Stimulated activated CD8-positive, alpha-beta memory T cell treated with anti-CD3 and anti-CD28 coated beads, Interleukin-15, amount 100 ng/mL, for 48 hours (primary cell): ENCODE measurements at places on chromosomes 2 and 18.
A peak's percentile ranks its signal among the peaks of the same experiment; 100 is the strongest.

DNA sequence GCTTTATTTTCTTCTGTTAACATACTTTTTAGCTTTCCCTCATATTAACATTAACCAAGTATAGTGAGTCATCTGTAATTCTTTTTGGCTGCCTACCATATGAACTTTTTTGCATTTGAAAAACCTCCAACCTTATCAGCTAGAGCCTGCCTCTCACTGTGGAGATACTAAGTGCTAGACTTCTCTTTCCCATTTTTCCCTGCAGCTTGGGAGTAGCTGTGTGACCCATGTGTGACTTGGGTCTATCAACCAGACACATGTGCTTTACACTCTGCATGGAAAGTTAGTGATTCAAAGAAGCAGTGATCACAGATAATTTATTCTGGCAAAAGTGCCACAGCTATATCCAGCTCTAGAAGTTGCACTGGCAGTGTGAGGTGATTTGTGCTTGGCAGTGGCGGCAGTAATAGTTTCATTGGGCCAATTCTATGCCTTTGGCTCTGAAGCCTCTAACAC lies 36.3 kb downstream of the PREPL start:
- DNase-seq: no peak

DNA sequence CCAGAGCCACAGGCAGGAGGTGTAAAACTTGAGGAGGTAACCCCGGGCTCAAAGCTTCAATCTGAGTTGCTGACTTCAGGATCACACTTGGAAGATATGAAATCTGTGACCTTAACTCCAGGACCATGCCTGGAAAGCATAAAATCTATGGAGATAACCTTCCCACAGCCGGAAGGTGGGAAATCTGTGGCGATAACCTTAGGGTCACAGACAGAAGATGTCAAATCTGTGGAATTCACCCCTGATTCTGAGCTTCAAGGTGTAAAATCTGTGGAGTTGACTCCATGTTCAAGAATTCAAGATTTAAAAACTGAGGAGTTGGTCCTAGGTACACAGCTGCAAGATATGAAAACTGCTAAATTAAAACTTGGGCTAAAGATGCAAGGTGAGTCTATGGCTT lies 11.6 kb upstream of the ZNF512 start:
- DNase-seq: no peak

DNA sequence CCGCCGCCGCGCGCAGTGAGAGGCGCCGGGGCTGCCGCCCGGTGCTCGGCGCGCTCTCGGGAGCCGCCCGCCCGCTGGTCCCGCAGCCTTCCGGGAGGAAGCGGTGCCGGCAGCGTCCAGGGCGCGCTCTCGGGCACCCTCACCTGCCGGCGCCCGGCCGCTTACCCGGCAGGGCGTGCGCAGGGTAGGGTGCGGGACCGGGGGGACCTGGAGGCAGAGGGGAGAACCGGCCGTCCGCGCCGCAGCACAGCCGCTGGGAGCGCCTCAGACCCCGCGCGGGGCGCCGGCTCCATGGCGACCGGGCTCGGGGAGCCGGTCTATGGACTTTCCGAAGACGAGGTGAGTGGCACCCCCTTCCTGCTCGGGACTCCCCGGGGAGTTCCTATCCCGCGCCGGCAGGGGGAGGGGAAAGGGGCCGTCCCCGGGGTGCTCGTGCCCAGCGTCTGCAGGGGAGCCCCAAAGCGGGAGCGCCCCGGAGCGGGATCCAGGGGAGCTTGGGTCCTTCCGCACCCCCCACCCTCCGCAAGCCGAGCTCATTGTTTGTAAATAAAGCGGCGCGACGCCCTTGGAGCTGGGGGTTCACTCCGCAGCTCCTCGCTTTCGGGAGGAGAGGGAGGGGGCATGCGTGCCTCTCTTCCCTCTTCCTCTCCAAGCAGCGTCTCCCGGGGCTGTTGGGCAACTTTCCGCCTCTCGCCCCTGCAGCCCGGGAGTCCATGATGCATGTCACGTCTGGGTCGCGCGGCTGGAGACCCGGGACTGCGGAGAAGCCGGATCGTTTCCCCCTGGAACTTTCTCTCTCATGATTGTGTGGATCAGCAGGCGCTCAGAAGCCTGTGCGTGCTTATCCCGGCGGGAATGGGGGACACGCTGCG lies 580 bp downstream of the NEDD4L start:
- DNase-seq: peak; percentile 25

- no peak for DNase-seq
These were observed 819.3 kb upstream of the LRATD1 start for GRCh38 chr2:13813236-13813635.

DNA sequence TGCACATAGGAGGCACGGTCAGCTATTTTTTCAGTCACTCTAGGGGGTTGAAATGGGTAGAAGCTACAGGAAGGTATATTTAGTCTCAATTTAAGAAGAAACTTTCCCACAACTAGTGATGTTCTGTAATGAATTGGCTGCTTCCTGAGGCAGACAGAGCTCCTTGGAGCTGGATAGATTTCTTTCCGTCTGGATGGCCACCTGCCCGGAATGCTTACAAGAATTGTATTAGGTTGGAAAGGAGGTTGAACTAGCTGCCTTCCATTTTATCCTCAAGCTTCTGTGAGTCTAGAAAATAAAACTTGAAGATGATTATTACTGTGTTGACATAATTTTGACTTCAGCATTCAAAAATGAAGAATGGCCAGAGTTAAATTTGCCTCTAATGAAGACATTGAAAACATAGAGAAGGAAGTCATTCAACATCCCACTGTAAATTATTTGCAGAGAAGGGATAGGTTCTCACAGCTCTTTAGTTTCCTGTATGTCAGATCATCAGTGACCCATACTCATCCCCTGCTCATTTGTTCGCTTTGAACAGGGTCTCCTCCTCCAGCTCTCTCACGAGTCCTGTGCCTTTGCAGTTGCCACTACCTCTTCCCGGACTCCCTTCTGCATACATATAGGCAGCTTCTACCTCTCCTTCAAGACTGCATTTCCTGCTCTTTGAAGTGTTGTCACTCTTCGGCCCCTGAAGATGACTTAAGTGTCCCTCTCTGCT lies 88.8 kb downstream of the CRIM1 start:
- no peak for DNase-seq

DNA sequence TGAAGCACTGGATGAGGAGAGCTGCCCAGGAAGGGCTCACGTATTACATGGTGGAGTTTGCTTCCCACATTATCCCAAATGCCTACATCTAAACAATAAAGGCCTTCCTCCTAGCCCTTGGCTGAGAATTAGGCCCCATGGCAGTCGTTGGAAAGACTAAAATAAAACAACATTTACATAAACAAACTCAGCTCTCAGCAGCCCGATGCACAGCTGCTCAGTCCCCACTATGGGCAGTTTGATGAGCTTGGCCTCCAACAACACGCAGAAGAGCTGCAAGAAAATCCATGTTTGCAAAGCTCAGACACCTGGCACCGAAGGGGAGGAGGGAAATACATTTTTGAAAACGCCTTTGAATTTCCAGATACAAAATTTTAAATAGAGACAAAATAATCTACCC lies 352.4 kb downstream of the EIPR1 start:
- DNase-seq: no peak

DNA sequence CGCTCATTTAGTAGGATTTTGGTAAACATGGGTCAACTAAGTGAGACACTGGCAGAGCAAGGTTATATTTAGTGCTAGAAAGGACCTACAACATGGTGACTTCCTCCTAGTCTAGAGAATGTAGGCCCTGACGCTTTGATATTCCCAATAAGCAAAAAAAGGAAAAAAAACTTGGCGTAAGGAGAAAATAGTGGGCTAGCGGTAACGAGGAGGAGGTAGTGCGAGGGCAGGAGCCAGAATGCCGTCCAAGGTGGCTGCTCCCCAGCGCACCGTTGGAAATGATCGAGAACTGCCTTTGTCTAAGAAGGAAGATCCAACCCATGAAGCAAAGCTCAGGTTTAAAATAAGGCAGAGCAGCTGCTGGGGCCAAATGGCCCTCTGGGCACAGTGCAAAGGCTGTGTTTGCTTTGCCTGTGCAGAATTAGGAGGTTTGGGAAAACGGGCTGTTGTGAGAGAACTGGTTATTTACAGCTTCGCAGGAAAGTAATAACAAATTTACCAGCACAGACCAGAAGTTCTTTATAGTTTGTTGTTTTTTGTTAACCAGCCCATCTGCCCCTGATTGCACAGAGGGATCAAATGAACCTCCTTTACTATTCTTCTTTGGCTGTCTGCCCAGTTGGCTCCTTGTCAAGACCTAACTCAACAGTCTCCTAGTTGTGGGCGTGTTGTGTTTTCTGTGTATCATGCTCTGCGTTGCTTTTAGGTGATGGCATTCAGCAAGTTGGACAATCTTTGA lies 86.6 kb downstream of the ITGB1BP1 start:
- no peak for DNase-seq

- no peak for DNase-seq
These were observed 24.6 kb downstream of the DYTN start for GRCh38 chr2:206693399-206694137.

DNA sequence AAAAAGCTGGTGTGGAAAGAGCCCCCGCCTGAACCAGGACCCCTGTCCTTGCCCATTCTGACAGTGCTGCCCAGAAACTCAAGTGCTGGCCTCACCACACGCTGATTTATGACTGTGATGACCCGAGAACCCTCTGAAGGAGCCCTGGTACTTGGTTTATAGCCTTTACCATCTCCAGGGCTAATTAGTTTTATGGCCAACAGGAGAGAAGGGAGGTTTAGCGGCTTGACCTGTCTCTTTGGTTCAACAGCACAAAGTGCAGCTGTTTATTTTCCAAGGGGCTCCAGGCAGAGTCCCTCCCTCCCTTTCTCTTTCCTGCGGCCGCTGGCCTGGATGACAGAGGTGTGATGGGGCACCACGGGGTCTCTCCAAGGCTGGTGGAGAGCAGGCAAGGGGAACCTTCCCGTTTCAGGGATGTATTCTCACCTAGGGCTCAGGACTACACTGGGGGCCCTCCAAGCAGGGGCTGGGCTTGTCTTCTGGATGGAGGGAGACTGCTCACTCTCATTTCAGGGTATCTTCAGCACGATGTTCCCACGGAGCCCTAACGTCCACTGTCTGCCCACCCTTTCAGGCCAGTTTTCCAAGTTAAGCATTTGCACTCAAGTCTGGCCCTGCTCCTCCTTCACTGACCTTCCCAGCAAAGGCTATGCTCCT lies 174.2 kb upstream of the GLI2 start:
- DNase-seq: no peak

DNA sequence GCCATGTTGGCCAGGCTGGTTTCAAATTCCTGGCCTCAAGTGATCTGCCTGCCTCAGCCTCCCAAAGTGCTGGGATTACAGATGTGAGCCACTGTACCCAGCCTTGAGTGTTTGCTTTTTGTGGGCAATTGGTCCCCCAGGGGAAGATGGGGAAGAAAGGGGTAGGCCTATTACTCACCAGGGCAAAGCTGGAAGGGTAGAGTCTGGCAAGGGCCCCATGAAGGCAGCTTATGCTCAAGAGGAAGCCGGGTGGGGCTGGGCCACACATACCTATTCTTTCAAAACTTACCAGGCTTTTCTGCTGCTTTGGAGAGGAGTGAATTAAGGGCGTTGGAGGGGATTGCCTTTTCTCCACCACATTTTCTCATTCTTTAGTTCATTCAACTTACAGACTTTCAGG lies 24.5 kb upstream of the CD28 start:
- DNase-seq: no peak

- no peak for DNase-seq
These were observed 21.7 kb upstream of the MEP1B start for GRCh38 chr18:32167980-32168730.

DNA sequence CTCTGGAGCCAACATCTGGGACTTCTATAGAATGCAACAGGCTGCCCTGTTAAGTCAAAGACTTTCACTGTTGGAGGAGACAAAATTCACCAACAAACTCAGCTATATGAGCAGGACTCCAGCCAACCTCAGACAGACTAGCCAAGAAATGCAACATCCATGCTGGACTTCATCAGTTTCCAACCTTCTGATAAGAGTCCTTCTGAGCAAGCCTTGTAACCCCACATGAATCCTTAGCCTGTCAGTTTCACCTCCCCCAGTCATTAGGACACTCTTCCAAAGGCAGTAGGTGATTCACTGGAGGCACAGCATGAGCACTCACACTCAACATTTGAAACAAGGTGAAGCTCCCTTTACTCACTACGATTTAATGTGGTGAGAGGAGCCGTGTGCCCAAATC lies 5.8 kb downstream of the TBC1D8 start:
- no peak for DNase-seq

DNA sequence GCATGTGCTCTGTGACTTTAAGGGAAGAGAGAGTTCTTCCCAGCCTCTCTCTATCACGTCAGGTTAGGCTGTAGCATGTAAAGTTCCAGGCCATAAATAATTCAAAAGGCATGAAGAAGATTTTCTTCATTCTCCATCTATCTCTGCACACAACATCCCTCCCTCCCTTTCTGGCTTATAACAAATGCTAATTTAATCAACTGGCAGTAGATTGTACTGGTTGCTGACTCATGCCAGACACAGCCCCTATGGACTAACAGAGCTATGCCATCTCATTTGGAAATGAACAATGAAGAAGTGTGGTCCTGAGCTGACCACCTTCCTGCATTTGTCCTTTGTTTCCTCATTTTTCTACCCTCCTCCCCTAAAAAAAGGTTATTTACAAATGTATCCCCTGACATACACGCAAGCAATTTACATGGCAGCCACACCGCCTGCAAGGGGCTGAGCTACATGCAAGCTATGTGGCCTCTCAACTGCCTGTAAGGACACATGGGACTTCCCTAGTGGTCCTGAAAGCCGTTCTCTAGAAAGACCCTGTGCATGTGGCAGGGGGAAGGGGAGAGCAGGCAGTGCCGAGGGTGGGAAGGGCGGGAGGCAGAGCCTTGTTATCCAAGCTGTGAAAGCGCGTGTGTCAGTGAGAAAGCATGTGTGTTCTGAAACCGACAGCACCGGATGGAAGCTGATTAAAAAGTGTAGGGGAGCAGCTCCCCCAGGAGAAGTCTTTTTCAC lies 90.9 kb upstream of the KLF7 start:
- no peak for DNase-seq

DNA sequence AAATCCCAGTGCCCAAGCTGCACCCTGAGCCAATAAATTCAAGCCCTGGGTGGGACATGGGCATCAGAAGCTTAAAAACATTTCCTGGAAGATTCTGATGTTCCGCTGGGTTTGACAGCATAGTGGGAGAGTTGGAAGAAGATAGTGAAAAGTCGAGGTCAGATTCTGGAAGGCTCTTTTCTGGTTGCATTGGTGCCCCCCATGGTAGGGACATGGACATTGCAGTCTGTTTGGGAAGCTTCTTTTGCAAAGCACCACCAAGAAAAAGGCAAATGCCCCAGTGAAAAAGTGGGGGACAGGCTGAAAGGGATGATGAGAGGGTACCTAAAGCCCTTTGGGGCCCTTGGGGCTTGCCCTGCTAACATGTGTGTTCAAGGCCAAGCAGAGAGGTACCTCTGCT lies 21.0 kb downstream of the MERTK start:
- DNase-seq: no peak

- DNase-seq: no peak
These were observed 621.6 kb upstream of the LRRTM1 start for GRCh38 chr2:80926168-80926567.
